ENCODE measurements at places on chromosomes 13 and 19.

DNA sequence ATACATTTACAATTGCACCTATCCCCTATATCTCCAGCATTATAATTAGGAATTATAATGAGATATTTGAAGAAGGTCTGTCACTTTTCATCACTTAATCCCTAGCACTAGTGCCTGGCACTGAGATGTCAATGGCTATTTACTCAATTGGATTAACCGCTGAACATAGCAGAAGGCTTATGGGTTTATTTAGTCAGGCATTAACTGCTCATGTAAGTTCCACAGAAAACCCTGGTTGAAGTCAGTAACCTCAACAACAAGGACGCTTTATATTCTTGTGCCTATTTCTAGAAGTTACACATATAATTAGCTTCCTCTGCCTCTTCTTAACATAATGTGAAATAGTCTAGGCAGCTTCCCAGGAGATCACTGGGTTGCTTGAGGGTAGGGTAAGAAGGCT is 107.5 kb upstream of the POSTN start:
- H3K27ac ChIP-seq, result no peak overlapping the region
- no peaks in the 10 kb centered on the region for H3K4me1 ChIP-seq
- no peak overlapping the region for H3K4me3 ChIP-seq
- no peaks in the 10 kb centered on the region for H3K27me3 ChIP-seq

DNA sequence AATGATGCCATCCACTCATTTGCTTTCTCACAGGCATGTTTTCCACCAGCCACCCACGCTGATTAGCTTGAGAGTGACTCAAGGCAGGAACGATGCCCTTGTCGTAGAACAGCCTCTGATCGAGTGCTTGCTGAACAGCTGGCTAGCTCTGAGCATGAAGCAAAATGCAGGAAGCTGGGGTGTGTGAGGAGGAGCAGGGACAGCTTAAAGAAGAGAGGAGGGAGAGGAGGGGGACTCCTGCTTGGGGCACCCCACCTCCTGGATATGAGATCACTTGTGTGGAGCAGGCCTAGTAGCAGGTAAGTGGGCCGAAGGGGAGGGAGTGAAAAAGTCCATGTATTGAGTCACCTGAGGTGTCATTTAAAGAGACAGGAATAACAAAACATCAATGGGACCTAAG is 48.8 kb downstream of the IRS2 start:
- no peaks in the 10 kb centered on the region for H3K27me3 ChIP-seq
- no peak for DNase-seq
- H3K36me3 ChIP-seq, result no peaks in the 10 kb centered on the region
- H3K27ac ChIP-seq, result no peak overlapping the region

- DNase-seq, result no peak
- H3K27me3 ChIP-seq, result no peaks in the 10 kb centered on the region
- H3K4me1 ChIP-seq, result peaks cover 2% of the 10 kb centered on the region
- no peak overlapping the region for H3K27ac ChIP-seq
Observed at GRCh38 chr13:110636701-110637201, 21.4 kb downstream of the NAXD start.

DNA sequence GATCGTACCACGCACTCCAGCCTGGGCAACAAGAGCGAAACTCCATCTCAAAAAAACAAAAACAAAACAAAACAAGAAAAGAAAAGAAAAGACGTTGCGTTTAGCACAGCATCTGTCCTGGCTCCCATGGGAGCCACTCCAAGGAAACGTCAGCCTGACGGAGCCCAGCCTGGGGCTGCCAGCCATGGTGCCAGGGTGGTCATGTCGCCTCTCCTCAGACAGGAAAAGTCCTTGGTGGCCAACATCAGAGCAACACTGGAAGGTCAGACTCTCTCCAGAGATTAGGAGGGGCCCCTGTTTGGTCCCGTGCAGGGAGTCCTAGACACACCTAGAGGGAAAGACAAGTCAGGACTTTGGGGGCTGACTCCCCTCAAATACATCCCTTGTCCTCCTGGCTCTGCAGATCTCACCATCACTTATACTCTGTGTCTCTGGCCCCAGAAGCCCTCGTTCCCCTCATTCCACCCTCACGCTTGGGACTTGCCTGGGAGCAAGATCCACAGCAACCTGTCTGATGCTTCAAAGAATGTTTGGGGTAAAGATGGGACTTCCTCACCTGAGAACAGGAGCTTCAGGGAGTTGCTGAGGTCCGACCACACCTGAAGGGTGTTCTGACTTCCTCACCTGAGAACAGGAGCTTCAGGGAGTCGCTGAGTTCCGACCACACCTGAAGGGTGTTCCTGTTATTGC is 9.3 kb downstream of the LILRA4 start:
- peaks cover 10% of the 10 kb centered on the region for H3K27me3 ChIP-seq
- no peak overlapping the region for H3K4me3 ChIP-seq
- peaks cover 9% of the 10 kb centered on the region for H3K4me1 ChIP-seq
- DNase-seq, result no peak
- H3K36me3 ChIP-seq, result no peaks in the 10 kb centered on the region
- no peak overlapping the region for H3K27ac ChIP-seq

GRCh38 chr19:10864538-10864899 is 6.8 kb upstream of the CARM1 start:
- H3K36me3 ChIP-seq, result no peaks in the 10 kb centered on the region
- peak; percentile 89 for DNase-seq
- peaks cover 27% of the 10 kb centered on the region for H3K4me1 ChIP-seq
- peak overlapping the region; percentile 19 for H3K4me3 ChIP-seq
- peak overlapping the region; percentile 57 for H3K27ac ChIP-seq
- no peaks in the 10 kb centered on the region for H3K27me3 ChIP-seq

DNA sequence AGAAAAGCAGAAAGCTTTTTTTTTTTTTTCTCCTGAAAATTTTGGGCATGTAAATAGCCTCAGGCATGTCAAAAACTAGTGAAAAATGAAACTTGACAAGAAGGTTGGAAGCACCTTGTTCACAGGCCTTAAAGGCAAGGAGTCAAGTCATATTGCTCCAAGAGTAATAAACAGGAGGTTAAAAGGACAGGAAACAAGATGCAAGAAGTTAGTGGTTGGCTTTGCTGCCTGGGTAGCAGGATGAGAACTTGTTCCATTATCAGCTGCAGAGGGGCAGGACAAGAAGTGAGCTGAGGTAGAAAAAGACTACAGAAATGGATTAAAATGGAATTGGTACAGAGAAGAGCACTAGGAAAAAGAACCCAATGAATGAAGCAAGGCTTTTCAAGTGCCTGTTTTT is 242.6 kb downstream of the DCT start:
- no peak for DNase-seq
- H3K4me1 ChIP-seq, result peaks cover 27% of the 10 kb centered on the region
- H3K4me3 ChIP-seq, result no peak overlapping the region
- no peaks in the 10 kb centered on the region for H3K36me3 ChIP-seq

DNA sequence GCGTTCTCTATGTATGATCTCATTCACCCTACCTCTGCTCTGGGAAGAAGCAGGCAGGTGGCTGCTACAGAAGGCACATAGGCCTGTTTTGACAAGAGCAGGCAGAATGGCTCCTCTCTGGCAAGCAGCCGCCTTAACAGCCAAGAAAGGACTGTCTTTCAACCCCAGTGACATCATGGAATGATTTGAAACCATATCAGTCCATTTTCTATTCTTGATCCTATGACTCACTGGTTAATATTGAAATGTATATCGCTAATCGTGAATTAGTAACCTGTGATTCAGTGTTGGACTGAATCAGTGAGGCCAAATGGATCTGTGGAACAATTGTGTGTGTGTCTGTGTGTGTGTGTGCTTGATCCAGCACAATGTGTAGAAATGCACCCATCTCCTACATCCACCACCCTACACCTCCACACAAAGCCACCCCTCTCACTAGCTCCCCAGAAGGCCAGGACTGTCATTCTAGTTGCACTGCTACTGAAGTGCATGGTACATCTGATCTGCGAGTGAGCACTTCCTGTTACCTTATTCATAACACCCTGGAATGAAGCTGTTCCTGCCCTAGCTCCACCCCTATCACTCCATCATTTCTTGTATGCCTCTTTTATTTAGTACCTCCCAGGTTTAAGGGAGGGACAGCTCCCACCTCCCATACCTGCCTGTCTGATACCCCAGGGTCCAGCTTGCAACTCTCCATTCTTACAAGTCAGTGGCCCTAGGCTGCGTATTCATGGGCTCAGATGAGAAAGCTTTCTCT is 460.0 kb downstream of the FOXO1 start:
- peaks cover 13% of the 10 kb centered on the region for H3K36me3 ChIP-seq
- peak overlapping the region; percentile 88 for H3K27ac ChIP-seq
- H3K4me3 ChIP-seq, result no peak overlapping the region
- H3K4me1 ChIP-seq, result peaks cover 21% of the 10 kb centered on the region

GRCh38 chr13:42991898-42992763 is at the start of gene EPSTI1:
Gene EPSTI1, minus strand, starts transcription at chr13:42992241. Its CDS starts 76 bp downstream, at chr13:42992165.
- peaks cover 32% of the 10 kb centered on the region for H3K36me3 ChIP-seq
- H3K27ac ChIP-seq, result peak within 1 kb of the TSS; percentile 99
- peak; percentile 92 for DNase-seq
- peak within 1 kb of the TSS; percentile 97 for H3K4me3 ChIP-seq

- H3K4me1 ChIP-seq, result peaks cover 33% of the 10 kb centered on the region
- no peak overlapping the region for H3K4me3 ChIP-seq
- DNase-seq, result peak; percentile 85
- no peaks in the 10 kb centered on the region for H3K36me3 ChIP-seq
Observed at GRCh38 chr19:19361075-19361594, 40.5 kb downstream of the MAU2 start.

DNA sequence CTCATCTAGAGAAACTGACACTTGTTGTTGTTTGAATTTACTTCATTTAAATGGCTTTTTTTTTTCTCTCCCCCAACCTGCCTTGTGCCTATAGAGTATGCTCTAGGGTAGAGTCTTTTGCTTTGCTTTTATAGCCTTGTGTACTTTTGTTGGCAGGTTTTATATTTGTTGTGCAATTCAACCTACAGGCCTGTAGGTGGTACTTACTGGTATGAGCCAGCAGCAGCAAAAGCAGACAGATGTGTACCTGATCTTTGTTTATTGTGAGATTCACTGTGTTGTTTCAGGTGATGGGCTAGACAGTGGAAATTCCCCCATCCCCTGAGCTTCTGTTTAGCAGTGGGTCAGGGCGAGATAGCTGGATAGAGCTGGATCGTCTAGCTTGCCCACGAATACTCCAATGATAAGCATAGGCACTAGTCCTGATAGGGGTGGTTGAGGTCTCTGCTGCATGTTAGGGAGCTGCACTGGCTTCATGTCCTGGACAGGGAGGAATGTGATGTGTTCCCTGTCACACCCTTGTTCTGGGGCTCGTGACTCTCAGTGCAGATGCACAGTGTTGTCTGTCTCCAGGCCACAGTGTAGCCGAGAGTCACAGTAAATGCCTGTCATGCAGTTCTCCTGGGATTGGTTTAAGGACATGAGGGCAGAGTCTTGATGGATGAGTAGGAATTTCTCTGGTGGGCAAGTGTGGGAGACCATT is 21.3 kb downstream of the DNAJC3 start:
- no peak for DNase-seq
- H3K4me3 ChIP-seq, result no peak overlapping the region
- H3K36me3 ChIP-seq, result peaks cover 4% of the 10 kb centered on the region
- peaks cover 3% of the 10 kb centered on the region for H3K4me1 ChIP-seq
- no peak overlapping the region for H3K27ac ChIP-seq
- no peaks in the 10 kb centered on the region for H3K27me3 ChIP-seq

DNA sequence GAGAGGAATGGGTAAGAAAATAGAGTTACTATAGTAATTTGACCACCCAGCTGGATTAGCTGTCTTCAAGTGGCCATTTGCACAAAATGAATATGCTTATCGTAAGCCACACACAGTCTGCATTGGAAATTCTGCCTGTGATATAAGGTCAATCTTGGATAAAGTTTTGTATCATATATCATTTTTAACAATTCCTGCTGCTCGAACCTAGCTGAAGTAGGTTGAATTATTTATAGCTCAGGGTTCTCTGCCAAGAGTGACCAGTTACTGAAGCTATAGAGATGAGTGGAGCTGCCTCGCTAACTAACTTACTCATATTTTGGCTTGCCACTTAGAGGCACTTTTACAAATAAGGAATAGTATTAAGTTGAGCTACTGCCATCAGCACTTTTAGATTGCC is 220.9 kb downstream of the RGCC start:
- no peak overlapping the region for H3K4me3 ChIP-seq
- H3K27ac ChIP-seq, result no peak overlapping the region
- no peaks in the 10 kb centered on the region for H3K4me1 ChIP-seq
- H3K36me3 ChIP-seq, result peaks cover 10% of the 10 kb centered on the region
- no peak for DNase-seq

DNA sequence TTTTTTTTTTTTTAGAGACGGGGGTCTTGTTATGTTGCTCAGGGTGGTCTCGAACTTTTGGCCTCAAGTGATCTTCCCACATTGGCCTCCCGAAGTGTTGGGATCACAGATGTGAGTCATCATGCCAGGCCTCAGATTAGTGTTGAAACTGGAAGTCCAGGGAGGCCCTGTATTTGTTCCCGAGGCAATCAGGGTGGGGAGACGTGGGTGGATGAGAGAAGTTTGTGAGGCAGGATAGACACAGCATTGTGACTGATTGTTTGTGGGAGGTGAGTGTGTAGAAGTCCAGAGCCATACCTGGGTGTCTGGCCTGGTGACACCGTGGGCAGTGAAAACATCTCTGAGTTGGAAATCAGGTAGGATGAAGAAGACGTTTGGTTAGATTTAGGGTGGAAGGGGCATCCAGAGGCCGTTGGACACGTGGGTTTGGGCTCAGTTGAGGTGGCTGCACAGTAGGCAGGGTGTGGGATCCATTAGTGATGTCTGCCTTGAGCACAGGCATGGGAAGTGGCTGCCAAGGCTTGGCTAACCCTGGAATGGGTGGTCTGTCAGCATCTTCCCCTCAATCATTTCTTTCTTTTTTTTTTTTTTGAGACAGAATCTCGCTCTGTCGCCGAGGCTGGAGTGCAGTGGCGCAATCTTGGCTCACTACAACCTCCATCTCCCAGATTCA is 12.4 kb downstream of the RTN2 start:
- no peaks in the 10 kb centered on the region for H3K36me3 ChIP-seq
- peaks cover 16% of the 10 kb centered on the region for H3K4me1 ChIP-seq
- no peak overlapping the region for H3K4me3 ChIP-seq

DNA sequence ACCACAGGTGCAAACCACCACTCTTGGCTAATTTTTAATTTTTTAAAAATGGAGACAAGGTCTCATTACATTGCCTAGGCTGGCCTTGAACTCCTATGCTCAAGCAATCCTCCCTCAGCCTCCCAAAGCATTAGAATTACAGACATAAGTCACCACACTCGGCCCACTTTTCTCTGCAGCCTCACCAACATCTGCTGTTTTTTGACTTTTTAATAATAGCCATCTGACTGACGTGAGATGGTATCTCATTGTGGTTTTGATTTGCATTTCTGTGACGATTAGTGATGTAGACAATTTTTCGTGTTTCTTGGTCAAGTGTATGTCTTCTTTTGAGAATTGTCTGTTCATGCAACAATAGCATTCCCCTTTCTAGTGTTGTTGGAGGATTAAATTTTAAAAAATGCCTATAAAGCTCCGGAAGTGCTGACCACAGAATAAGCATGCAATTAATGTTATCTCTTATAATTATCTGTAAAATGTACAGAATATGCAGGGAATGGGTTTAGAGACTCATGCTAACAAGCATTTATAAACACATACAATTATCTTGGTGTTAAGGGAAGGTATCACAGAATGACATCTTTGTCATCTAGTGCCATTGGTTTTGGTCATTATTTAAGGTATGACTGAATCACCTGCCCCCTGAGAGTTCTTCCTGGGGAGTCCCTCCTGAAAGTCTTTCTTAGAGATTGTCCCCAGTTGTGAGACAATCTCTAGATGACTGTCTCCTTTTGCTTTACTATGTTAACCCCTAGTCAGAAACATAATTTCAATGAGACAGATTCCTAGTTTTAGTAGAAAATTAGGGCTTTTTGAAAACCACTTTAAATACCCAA is 118.5 kb upstream of the SERTM1 start:
- no peaks in the 10 kb centered on the region for H3K4me1 ChIP-seq
- no peaks in the 10 kb centered on the region for H3K27me3 ChIP-seq
- no peak overlapping the region for H3K27ac ChIP-seq
- no peak for DNase-seq

- peaks cover 20% of the 10 kb centered on the region for H3K27me3 ChIP-seq
- H3K27ac ChIP-seq, result no peak overlapping the region
- DNase-seq, result no peak
- peaks cover 2% of the 10 kb centered on the region for H3K36me3 ChIP-seq
Observed at GRCh38 chr19:46446021-46446420, 17.3 kb upstream of the PNMA8C start.

Data from activated CD8-positive, alpha-beta memory T cell treated with anti-CD3 and anti-CD28 coated beads, Interleukin-2, amount 10 ng/mL, durations not matched to agents 7 days and 5 days (primary cell).